Keratinocyte (primary cell): ENCODE measurements at places on chromosomes 5 and 9.

GRCh38 chr5:107388141-107388861 is 282.4 kb downstream of the EFNA5 start:
- H3K4me3 ChIP-seq = no peak overlapping the region
- H3K36me3 ChIP-seq = no peaks in the 10 kb centered on the region
- no peaks in the 10 kb centered on the region for H3K27me3 ChIP-seq
- H3K4me1 ChIP-seq = peaks cover 28% of the 10 kb centered on the region

DNA sequence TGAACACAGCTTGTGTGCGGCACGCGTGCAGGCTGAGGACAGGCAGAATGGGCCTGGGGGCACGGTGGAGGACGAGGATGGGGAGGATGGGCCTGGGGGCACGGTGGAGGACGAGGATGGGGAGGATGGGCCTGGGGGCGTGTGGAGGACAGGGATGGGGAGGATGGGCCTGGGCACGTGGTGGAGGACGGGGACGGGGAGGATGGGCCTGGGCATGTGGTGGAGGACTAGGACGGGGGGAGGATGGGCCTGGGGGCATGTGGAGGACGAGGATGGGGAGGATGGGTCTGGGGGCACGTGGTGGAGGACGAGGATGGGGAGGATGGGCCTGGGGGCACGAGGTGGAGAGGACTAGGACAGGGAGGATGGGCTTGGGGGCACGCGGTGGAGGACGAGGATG is 22.0 kb downstream of the FBXW5 start:
- H3K27ac ChIP-seq = no peak overlapping the region
- no peak for DNase-seq
- no peak overlapping the region for H3K4me3 ChIP-seq

GRCh38 chr9:97310896-97311295 is 3.4 kb downstream of the CCDC180 start:
- H3K27me3 ChIP-seq = peaks cover 17% of the 10 kb centered on the region
- H3K4me1 ChIP-seq = no peaks in the 10 kb centered on the region
- no peak overlapping the region for H3K27ac ChIP-seq
- H3K4me3 ChIP-seq = no peak overlapping the region

DNA sequence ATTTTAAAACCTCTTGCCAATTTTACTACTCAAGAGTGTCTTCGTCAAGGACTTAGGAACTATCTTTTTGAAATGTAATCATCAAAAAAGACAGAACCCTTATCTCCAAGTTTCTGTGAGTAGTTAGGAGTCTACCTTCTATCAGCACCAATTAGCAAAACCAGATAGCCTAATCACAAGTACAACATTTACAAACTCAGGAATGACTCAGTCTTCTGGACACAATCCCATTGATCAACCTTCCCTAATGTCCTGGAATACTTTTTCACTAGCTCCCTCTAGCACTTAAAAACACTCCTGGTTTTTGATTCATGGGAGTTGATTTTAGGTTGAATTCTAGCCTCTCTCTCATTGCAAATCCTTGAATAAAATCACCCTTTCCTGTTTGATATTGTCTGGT is 680.7 kb downstream of the PRR16 start:
- no peaks in the 10 kb centered on the region for H3K4me1 ChIP-seq
- no peak overlapping the region for H3K4me3 ChIP-seq
- DNase-seq = no peak
- H3K27ac ChIP-seq = no peak overlapping the region

DNA sequence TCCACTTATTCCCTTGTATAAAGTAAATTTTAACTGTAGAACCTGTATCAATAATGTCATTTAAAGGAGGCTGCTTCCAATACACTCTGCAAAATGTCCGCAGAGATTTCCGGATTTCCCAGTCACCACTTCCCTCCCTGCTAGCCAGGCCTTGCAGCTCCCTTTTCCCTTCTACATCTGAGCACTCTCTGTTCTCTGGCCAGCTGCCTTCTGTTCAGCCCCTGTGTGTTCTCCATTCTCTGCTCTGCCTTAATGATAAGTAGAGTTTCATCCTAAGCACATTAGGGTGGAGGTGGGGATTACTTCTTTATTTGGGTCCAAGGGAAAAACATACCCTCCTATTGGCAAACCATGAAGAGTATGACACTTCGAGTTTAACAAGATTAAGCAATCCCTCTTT is 719.6 kb upstream of the WWC1 start:
- H3K27ac ChIP-seq = no peak overlapping the region
- no peaks in the 10 kb centered on the region for H3K36me3 ChIP-seq
- peaks cover 25% of the 10 kb centered on the region for H3K27me3 ChIP-seq

DNA sequence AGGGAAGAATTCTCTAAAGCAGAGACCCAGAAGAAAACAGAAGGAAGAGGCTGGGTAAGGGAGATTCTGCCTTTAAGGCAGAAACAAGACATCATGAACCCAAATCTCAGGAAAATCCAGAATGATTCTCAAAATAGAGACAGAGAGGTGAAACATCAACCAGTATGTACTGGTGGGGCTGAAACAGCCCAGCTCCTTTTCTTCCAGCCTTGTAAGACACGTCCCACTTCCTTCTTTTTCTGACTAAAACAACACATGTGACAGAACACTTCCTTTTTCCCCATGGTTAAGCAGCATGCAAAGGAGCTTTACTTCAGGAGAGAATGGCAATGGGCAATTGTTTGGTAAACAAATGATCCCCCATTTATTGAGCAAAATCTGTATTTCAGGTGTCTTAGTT is 230.8 kb upstream of the NR4A3 start:
- no peaks in the 10 kb centered on the region for H3K27me3 ChIP-seq
- H3K36me3 ChIP-seq = no peaks in the 10 kb centered on the region
- no peak for DNase-seq
- H3K4me3 ChIP-seq = no peak overlapping the region

DNA sequence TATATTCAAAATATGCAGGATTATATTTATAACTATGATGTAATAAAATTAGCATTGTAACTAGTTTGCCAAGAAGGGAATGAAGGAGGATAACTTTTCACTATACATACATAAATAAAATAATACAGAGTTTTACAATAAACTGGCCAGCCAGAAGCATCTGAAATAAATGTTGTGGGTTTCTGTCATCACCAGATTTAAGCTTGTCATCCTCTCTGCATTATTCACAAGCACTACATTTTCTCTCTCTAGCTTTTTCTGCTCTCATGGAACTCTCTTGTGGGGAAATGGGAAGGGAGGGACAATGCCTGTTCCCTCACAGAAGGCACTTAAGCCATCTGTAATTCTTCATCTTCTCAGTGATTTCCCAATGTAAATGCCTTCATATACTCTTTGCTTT is 626.8 kb downstream of the SEMA5A start:
- H3K27me3 ChIP-seq = no peaks in the 10 kb centered on the region
- no peak for DNase-seq
- no peak overlapping the region for H3K4me3 ChIP-seq
- no peak overlapping the region for H3K27ac ChIP-seq
- H3K4me1 ChIP-seq = no peaks in the 10 kb centered on the region

DNA sequence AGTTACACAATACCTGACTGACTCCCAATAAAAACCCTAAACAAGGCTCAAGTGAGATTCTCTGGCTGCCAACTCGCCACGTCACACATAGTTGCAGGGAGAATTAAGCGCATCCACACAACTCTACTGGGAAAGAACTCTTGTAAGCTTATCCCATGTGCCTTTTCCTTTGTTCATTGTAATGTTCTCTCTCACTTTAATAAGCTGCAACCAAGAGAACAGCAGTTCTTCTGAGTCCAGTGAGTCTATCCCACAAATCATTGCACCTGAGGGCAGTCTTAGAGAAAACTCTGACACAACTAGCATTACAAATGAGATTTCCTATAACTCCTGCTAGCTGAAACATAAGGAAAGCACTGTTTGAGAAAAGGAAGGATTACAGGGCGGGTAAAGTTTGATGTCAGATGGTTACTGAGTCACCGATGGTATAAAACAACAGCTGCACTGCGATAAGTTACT is 27.4 kb downstream of the CENPK start:
- no peaks in the 10 kb centered on the region for H3K27me3 ChIP-seq
- no peak overlapping the region for H3K4me3 ChIP-seq
- DNase-seq = no peak
- no peak overlapping the region for H3K27ac ChIP-seq

GRCh38 chr9:38233343-38233742 is 159.2 kb upstream of the ALDH1B1 start:
- H3K27ac ChIP-seq = no peak overlapping the region
- no peaks in the 10 kb centered on the region for H3K36me3 ChIP-seq
- H3K4me1 ChIP-seq = no peaks in the 10 kb centered on the region
- H3K27me3 ChIP-seq = peaks cover 21% of the 10 kb centered on the region

DNA sequence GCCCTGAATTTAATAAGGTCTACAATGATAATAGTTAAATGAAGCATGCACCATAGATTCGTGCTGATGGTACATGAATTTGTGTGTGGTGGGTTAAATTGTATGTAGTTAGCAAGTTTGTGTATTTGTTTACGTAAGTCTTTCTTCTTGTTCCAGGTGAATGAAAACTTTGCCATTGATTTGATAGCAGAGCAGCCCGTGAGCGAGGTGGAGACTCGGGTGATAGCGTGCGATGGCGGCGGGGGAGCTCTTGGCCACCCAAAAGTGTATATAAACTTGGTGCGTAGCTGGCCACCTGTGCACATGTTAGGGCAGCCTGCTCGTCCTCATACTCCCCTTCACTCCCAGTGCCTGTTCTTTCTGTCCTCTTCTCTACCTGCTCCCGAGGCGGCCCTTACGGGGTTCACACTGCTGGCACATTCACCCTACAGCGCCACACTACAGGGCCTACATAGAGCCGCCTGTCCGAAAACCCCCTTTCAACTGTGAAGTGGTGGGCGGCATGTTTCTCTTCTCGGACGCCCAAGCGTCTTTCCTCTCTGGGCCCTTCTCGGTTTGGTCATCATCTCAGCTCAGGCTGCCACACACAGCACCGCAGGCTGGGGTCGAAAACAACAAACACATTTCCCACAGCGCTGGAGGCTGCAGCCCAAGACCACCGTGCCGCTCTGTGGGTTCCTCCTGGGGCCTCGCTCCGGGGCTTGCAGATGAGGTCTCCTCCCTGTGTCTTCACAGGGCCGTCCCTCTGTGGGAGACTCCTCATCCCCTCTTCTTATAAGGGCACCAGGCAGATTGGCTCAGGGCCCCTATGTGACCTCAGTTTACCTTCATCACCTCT is 13.2 kb downstream of the NDUFS6 start:
- H3K27ac ChIP-seq = no peak overlapping the region
- no peaks in the 10 kb centered on the region for H3K4me1 ChIP-seq
- H3K36me3 ChIP-seq = peaks cover 51% of the 10 kb centered on the region

- no peak for DNase-seq
- H3K4me1 ChIP-seq = no peaks in the 10 kb centered on the region
- H3K36me3 ChIP-seq = no peaks in the 10 kb centered on the region
- H3K4me3 ChIP-seq = no peak within 1 kb of the TSS
- peaks cover 14% of the 10 kb centered on the region for H3K27me3 ChIP-seq
- H3K27ac ChIP-seq = no peak within 1 kb of the TSS
These were observed at the start of gene CCDC192 for GRCh38 chr5:127702926-127703561. Gene CCDC192, plus strand, starts transcription at chr5:127703391. Its CDS starts 55 bp downstream, at chr5:127703446.

DNA sequence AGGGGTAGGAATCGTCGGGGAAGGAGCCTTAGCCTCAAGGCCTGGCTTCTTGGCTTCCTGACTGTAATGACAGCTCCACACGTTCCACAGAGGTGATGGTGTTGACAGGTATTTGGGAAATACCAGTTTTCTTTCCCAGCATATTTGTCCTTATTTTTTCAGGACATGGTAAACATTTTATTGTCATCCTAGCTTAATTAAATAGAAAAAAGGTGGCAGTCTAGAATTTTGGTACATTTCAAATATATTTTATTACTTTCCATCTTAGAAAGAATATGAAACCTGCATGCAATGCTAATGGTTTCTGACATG is 8.4 kb downstream of the CXCL14 start:
- DNase-seq = no peak
- H3K27me3 ChIP-seq = no peaks in the 10 kb centered on the region
- H3K4me1 ChIP-seq = peaks cover 37% of the 10 kb centered on the region
- no peak overlapping the region for H3K27ac ChIP-seq

GRCh38 chr5:72171667-72172066 is 64.4 kb downstream of the MAP1B start:
- no peaks in the 10 kb centered on the region for H3K36me3 ChIP-seq
- no peak overlapping the region for H3K27ac ChIP-seq
- H3K4me1 ChIP-seq = peaks cover 7% of the 10 kb centered on the region
- H3K4me3 ChIP-seq = no peak overlapping the region

DNA sequence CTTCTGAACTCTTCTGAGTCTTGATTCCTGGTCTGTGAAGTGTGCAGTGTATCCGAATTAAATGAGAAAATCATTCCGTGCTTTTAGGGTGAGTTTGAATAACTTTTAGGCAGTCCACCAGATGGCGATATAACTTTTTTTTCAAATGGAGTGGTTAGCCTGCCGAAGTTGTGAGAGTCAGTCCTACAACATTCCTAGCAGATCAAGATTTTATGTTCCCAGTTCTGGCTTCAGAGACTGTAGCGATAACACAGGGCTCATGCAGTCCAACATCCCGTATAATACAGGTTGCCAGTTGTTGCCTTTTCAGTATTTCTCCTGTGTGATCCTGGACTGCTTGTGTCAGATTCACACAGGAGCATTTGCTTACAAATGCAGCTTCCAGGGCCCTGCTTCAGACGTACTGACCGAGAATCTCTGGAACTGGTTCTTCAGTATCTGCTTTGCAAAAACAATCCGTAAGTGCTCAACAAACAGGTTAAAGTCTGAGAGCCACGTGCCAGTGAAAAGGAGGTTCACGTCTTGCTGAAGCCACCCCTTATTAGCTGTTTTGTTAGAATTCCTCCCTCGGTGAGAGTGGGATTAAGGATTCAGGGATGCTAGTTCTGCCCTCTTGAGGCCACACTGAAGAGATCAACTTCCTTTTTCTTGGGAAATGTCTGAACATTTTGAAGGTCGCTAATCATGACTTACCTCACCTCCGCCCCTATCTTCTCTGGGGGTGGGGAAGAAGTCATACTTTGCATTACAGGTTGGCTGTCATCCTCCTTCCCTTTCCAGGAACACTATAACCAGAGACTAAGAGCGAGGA is 22.8 kb downstream of the SMIM3 start:
- H3K27ac ChIP-seq = peak overlapping the region; percentile 49
- peak overlapping the region; percentile 13 for H3K4me3 ChIP-seq
- peaks cover 8% of the 10 kb centered on the region for H3K4me1 ChIP-seq
- H3K36me3 ChIP-seq = peaks cover 4% of the 10 kb centered on the region
- no peak for DNase-seq
- no peaks in the 10 kb centered on the region for H3K27me3 ChIP-seq

GRCh38 chr9:105963343-105964099 is 269.2 kb downstream of the TMEM38B start:
- no peaks in the 10 kb centered on the region for H3K4me1 ChIP-seq
- no peak overlapping the region for H3K4me3 ChIP-seq
- no peaks in the 10 kb centered on the region for H3K36me3 ChIP-seq
- no peak for DNase-seq
